ENCODE measurements at places on chromosomes 5 and 9. TPM values are rescaled to one million over a fixed set of nuclear protein-coding genes. Genes with fewer than 3 reads are reported as not detected.

- peak overlapping the region; percentile 38 for H3K27ac ChIP-seq
- H3K4me3 ChIP-seq, result no peak overlapping the region
- peaks cover 21% of the 10 kb centered on the region for H3K4me1 ChIP-seq
- no peaks in the 10 kb centered on the region for H3K36me3 ChIP-seq
- DNase-seq, result no peak
Observed at GRCh38 chr5:89930591-89931392, 478.8 kb downstream of the CETN3 start.

DNA sequence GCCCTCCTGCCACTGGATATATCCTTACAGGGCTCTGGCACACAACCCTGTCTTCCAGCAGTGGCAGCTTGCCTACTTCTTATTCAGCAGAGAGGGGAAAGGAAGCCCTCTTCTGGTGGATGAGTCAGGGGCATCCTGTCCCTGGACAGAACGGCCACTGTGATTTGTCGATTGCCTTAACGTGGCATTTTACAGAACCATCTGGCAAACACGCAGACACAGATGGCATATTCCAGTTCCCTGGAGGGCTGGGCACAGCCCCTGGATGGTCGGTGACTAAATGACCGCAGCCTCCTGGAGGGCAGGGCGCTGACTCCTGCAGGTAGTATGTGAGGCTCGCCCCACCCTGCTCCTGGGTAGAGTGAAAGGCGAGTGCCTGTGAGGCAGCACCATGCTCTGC is 62.1 kb downstream of the DCP2 start:
- peaks cover 80% of the 10 kb centered on the region for H3K36me3 ChIP-seq
- DNase-seq, result peak; percentile 64
- peaks cover 3% of the 10 kb centered on the region for H3K4me1 ChIP-seq
- no peak overlapping the region for H3K27ac ChIP-seq
- no peak overlapping the region for H3K4me3 ChIP-seq

DNA sequence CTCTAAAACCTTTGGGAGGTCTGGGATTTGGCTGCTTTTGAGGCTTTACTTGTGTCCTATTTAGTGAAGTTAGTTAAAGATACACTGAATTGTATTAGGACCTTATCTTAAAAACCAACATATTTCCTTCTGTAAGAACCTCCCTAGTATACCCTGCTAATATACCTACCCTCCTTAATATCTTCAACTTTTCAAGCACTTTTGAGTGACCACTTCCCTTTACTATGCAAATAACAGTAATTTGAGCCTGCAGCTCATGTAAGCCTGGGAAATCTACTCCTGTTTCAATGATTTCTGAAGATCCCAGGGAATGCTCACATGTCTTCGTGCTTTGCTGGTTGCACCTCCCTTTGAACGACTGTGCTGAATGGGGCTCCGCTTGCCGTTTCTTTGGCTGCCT is 358.5 kb downstream of the YTHDC2 start:
- DNase-seq, result no peak
- H3K4me3 ChIP-seq, result no peak overlapping the region
- H3K36me3 ChIP-seq, result no peaks in the 10 kb centered on the region
- no peaks in the 10 kb centered on the region for H3K27me3 ChIP-seq
- no peaks in the 10 kb centered on the region for H3K4me1 ChIP-seq
- no peak overlapping the region for H3K27ac ChIP-seq

DNA sequence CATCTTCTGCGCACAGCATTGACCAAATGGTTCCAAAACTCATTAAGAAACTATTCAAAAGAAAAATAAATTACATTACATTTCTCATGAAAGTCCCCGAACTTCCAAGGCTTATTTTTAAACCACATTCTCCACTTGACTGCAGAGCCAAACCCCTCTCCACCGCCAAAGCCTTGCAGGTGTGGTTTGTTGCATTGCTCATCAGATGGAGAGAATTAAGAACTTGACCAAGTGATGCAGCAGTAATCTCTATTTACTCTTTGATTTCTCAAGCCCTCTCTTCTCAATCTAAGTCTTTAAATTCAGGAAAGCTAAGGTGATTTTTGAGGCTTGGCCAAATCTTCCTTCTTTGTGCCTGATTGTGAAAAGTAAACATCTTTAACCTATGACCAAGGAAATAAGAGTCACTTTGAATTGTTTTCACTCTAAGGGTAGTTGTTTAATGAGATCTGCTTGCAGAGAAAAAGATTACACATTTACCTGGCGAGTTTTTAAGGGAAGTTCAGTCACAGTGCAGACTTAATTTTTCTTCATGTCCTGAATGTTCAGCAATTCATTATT is 290.5 kb upstream of the ITGA1 start:
- H3K4me3 ChIP-seq, result no peak overlapping the region
- H3K27me3 ChIP-seq, result no peaks in the 10 kb centered on the region
- H3K36me3 ChIP-seq, result no peaks in the 10 kb centered on the region
- H3K4me1 ChIP-seq, result no peaks in the 10 kb centered on the region
- DNase-seq, result no peak

Gene F2RL1
- total RNA-seq, result 1.2 TPM

Gene FGF10
- 3.7 TPM for total RNA-seq

Gene KCNV2
- total RNA-seq, result not detected

DNA sequence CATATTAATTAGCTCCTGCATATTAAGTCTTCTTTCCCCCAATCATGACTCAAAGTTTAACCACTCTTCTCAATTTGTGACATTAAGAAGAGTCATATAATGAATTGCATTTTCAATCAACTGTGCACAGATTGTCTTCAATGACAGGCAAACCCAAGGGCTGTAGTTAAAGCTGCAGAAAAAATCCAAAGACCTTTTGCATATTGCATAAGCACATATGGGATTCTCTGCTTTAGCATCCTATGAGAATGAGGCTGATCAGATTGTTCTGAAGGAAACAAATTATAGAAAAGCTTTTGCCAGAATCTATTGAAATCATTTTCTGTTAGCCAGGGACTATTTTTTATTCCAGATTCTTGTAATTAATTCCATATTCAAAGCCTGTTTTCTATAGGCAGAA is 112.3 kb downstream of the FAM170A start:
- no peaks in the 10 kb centered on the region for H3K36me3 ChIP-seq
- H3K4me3 ChIP-seq, result no peak overlapping the region
- H3K27me3 ChIP-seq, result no peaks in the 10 kb centered on the region
- DNase-seq, result no peak
- no peak overlapping the region for H3K27ac ChIP-seq

Gene PITX1
- 8.7 TPM for total RNA-seq

DNA sequence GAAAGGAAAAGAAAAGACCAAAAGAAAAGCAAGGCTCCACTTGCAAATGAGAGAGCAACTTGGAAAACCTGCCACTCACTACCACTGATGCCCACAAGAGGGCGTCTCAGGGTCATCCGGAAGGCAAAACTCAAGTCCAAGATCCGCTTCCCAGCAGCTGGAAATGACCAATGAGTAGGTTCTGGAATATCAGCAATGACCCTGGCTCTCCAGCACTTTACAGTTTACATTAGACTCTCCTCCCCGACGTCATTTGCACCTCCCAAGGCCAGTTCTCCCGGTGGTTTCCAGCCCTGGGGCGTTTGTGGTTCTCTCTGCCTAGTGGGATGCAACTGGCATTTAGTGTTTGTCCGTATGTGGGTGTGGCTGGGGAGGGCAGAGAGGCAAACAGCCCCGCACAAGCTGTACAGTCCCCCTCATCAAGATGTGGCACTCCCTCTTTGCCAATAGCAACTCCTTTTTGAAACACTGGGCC is 193.8 kb upstream of the ZNF618 start:
- peak; percentile 94 for DNase-seq
- peaks cover 14% of the 10 kb centered on the region for H3K27me3 ChIP-seq
- no peak overlapping the region for H3K27ac ChIP-seq

GRCh38 chr5:173496129-173496882 is 120.1 kb downstream of the BOD1 start:
- no peak overlapping the region for H3K4me3 ChIP-seq
- H3K36me3 ChIP-seq, result no peaks in the 10 kb centered on the region
- peak overlapping the region; percentile 87 for H3K27ac ChIP-seq
- H3K27me3 ChIP-seq, result no peaks in the 10 kb centered on the region
- peaks cover 67% of the 10 kb centered on the region for H3K4me1 ChIP-seq

GRCh38 chr9:935348-935965 is 41.0 kb upstream of the DMRT3 start:
- H3K27ac ChIP-seq, result no peak overlapping the region
- H3K4me3 ChIP-seq, result no peak overlapping the region
- no peaks in the 10 kb centered on the region for H3K4me1 ChIP-seq
- no peaks in the 10 kb centered on the region for H3K36me3 ChIP-seq
- H3K27me3 ChIP-seq, result no peaks in the 10 kb centered on the region

DNA sequence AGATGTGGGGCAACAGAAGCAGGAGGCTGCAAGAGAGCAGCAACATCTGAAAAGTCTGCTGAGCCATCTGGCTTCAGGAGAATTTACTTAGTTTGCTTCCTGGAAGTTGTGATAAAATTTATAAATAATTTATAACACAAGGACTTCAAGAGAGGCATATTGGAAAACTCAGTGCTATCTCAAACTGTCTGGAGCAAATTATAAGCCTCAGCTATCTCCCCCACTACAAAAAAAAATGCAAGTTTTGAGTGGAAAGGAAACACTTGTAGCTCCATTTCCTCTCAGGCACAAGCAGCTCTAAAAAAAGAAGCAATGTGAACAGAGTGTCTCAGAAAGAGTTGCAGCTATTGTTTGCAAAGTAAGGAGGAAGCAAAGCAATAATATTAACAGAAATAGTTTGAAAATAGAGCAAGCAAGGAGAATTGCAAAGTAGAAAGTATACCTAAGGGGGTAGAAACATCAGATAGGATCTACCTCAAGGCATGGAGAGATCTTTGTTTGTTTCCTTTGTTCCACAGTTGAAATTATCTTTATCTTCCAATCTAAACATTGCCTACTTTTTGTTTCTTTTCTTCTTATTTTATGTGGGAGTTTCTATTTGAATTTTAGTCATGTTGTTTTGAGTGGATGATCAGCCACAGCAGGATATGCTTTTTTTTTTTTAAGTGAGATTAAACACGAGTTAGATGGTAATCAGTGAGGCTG is 55.9 kb upstream of the IL6ST start:
- peaks cover 7% of the 10 kb centered on the region for H3K4me1 ChIP-seq
- DNase-seq, result no peak
- no peak overlapping the region for H3K4me3 ChIP-seq
- no peaks in the 10 kb centered on the region for H3K27me3 ChIP-seq

GRCh38 chr5:22728610-22729009 is 124.5 kb downstream of the CDH12 start:
- no peak for DNase-seq
- H3K4me1 ChIP-seq, result no peaks in the 10 kb centered on the region
- H3K36me3 ChIP-seq, result no peaks in the 10 kb centered on the region
- H3K27ac ChIP-seq, result no peak overlapping the region
- H3K27me3 ChIP-seq, result no peaks in the 10 kb centered on the region

GRCh38 chr5:109335114-109335513 is 74.7 kb downstream of the PJA2 start:
- no peak overlapping the region for H3K27ac ChIP-seq
- H3K27me3 ChIP-seq, result no peaks in the 10 kb centered on the region
- H3K4me1 ChIP-seq, result peaks cover 43% of the 10 kb centered on the region
- no peak overlapping the region for H3K4me3 ChIP-seq
- H3K36me3 ChIP-seq, result peaks cover 7% of the 10 kb centered on the region

Gene TMEM161B
- 8.2 TPM for total RNA-seq

DNA sequence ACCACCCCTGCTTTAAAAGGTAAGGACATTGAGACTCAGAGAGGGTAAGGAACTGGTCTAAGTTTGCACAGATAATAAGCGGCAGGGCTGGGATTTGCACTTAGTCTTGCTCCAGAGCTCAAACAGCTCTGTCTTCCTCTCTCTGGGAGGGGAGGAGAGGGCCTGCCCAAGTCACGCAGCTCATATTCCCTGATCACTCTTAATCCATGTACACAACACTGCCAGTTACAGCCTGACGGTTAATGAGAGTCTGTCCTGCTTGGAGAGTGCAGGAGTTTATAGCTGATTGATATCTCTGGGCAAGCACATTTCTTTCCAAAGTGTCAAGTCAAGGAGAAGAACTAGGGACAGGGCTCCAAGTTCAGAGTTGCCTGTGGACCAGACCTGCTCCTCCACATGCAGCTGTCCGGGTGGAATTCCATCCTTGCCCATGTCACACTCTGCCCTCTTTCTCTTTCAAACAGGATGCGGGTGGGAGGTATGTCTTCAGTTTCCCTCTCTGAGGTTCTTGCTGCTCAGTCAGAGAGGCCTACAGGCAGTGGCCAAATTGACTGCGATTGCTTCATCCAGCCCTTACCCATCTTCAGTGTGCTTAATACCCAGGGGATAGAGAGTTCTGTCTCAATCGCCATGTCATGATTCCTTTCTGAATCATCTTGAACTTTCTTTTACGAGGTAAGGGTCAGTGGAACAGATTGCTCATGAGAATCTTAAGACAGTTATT is 54.5 kb downstream of the GALNT12 start:
- H3K27me3 ChIP-seq, result no peaks in the 10 kb centered on the region
- DNase-seq, result no peak
- peaks cover 40% of the 10 kb centered on the region for H3K4me1 ChIP-seq
- peak overlapping the region; percentile 59 for H3K27ac ChIP-seq
- H3K36me3 ChIP-seq, result no peaks in the 10 kb centered on the region
- no peak overlapping the region for H3K4me3 ChIP-seq

- H3K4me1 ChIP-seq, result no peaks in the 10 kb centered on the region
- no peak overlapping the region for H3K27ac ChIP-seq
- no peaks in the 10 kb centered on the region for H3K36me3 ChIP-seq
Observed at GRCh38 chr9:21919377-21920362, 74.5 kb downstream of the CDKN2A start.

GRCh38 chr5:176855598-176855997 is 43.5 kb downstream of the HK3 start:
- DNase-seq, result no peak
- no peak overlapping the region for H3K4me3 ChIP-seq
- no peaks in the 10 kb centered on the region for H3K36me3 ChIP-seq
- H3K27me3 ChIP-seq, result no peaks in the 10 kb centered on the region
- H3K27ac ChIP-seq, result no peak overlapping the region
- no peaks in the 10 kb centered on the region for H3K4me1 ChIP-seq

Gene AQP3
- total RNA-seq, result 12.7 TPM

GRCh38 chr5:143316844-143317631 is 86.4 kb downstream of the NR3C1 start:
- H3K36me3 ChIP-seq, result peaks cover 6% of the 10 kb centered on the region
- H3K27me3 ChIP-seq, result no peaks in the 10 kb centered on the region
- DNase-seq, result no peak

- H3K27me3 ChIP-seq, result no peaks in the 10 kb centered on the region
- DNase-seq, result no peak
- H3K4me3 ChIP-seq, result no peak overlapping the region
- no peak overlapping the region for H3K27ac ChIP-seq
- peaks cover 6% of the 10 kb centered on the region for H3K4me1 ChIP-seq
Observed at GRCh38 chr5:87785554-87786335, 373.0 kb upstream of the CCNH start.

Measured in esophagus muscularis mucosa (tissue), 4 donors.